ENCODE measurements at places on chromosomes 5 and 9.

- peak; percentile 59 for DNase-seq
Measured at GRCh38 chr5:105903069-105903468, 1767.7 kb downstream of the EFNA5 start.

GRCh38 chr9:138099803-138100598 is 222.4 kb downstream of the CACNA1B start:
- DNase-seq = no peak

- DNase-seq = no peak
Measured at GRCh38 chr9:17739736-17740135, 160.9 kb downstream of the SH3GL2 start.

DNA sequence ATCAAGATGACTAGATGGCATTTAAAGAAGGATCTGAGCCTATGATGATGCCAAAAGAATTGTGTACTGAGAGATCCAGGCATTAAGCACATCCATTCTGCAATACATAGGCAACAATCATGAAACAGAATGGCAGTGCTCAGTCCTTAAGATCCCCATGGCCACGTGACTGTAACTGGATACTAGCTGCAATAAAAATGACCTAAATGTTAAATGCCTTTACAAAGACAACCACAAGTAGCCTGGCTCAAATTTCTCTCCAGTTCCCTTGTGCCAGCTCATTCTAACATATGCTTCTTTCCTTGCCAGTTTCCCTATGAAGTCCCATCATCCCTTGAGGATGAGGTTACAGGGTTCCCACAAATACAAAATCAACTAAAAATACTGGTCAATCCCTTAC is 148.3 kb upstream of the GHR start:
- peak; percentile 2 for DNase-seq

GRCh38 chr9:136694163-136694871 is 7.1 kb upstream of the AGPAT2 start:
- peak; percentile 11 for DNase-seq

DNA sequence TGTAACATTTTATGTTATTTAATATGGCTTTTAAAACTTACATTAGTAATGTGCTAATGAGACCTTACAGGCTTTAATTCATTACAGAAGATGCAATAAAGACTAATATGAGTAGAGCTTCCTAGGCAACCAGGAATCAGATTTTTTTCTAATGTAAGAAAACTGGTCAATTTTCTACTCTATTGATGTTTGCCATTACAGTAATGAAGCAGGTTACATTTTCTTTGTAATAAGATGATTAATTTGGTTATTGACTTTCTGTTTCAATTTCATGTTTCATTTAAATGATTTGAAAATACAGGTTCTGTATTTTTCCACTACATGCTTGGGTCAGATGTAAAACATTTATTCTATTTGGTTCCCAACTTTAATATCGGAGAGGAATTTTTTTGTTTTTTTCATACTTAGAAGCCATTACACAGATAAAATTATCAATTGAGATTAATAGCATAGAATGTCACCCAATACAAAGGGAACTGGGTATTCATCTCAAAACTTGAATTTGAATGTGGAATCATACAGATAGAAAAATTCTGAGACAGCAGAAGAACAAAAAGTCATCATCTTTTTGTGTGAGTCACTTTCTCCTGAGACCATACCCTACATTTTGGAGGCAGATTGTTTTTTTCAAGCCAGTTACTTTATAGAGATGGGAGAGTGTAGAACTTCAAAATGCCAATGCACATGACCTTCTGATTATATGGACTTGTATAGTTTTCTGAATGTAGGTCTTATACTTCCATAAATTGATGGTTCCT is 133.6 kb upstream of the HMHB1 start:
- no peak for DNase-seq

GRCh38 chr9:131400627-131401026 is 6.7 kb downstream of the PRRC2B start:
- DNase-seq = no peak

DNA sequence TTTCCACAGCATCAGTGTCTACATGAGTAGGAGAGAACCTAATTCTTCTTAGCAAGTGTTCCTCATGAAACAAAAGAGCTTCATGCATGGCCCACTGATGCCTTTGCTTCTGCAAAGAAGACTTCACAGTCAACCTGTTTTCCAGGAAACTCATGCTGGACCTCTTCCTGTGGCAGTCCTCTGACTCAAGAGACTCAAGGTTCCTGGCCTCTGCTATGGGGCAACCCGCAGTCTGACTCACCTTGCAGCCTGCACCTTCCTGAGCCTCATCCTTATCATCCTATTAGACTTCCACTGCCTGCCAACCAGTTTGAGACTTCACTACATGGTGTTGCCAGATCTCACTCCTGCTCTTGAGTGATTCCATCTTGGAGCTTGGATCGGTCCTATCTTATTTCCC is 17.6 kb upstream of the AGGF1 start:
- DNase-seq = no peak

GRCh38 chr5:142697356-142698255 is 11.7 kb upstream of the FGF1 start:
- peak; percentile 74 for DNase-seq

GRCh38 chr9:36341936-36342577 is 58.0 kb downstream of the RNF38 start:
- peak; percentile 20 for DNase-seq

DNA sequence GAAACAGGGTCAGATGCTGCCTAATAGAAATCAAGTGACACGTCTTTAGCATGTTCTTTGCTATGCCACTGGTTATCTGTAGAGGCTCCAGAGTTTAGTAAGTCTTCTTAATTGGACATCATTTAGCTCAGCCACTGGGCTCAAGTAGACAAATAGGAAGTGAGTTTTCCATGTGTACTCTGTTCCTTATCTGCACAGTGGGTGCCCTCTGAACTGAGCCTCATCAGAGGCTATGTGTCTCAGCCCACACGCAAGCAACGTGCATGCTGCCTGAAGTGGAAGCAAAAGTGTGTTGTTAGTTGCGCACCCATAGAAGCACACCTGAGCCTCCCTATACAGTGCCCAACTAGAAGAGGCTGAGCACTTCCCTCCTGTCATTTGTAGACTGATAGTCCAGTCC is 134.7 kb downstream of the SEMA5A start:
- no peak for DNase-seq

GRCh38 chr9:89789922-89790510 is 185.2 kb downstream of the GADD45G start:
- DNase-seq = no peak

GRCh38 chr5:32283539-32284377 is 29.0 kb downstream of the MTMR12 start:
- peak; percentile 61 for DNase-seq

- peak; percentile 52 for DNase-seq
Measured at GRCh38 chr9:32431940-32432555, 47.6 kb downstream of the ACO1 start.

GRCh38 chr9:37348917-37349316 is 73.6 kb upstream of the GRHPR start:
- no peak for DNase-seq

DNA sequence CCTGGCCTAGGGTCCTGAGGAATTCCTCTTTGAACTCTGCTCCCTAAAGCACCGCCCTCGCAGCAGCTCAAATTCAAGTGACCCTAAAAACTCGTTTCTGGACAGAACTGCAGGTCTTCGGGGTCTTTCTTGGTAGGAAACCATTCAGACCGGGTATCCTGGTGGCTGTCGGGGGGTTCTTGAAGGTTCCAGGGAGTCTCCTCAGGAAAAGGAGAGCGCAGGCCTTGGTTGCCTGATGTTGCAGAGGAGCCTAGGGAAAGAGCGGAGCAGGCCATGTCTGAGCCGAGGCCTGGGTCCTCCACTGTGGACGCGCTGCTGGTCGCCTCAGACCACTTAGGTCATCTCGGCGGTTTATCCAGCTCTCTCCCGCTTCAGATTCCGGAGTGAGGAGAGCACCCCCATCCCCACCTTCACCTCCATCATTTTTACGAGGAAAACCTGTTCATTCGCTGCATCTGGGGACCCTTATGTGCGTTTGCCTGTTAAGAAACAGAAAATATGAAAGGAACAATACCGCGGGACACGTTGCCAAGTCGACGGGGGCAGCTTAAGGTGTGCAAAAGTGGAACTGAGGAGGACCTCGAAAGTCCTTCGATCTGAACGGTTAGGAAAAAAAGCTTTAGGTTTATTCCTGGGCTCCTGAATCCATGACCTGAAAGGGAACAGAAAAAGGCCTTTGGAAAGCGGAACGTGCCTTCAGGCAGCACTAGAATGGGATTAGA is 299.4 kb downstream of the PARP8 start:
- no peak for DNase-seq

- no peak for DNase-seq
Measured at GRCh38 chr9:100499460-100499859, 26.5 kb downstream of the TMEFF1 start.

DNA sequence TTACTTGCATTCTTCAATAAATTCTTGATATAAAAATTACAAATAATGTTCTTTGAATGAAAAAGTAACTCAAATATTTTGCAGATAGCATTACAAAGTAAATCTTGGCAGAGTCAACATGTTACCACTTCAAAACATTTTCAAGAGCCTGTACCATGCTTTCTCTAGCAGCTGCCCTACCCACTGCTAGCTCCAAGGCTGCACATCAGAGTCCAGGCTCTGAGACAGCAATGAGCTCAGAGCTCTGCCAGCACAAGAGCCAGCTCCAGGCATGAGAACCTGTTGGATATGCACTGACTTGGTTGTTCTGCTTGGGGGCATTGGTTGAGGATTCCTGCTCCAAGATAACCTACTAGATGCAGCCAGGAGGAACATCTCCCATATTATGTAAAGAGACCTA is 211.3 kb upstream of the HAPLN1 start:
- DNase-seq = no peak

Measured in fibroblast of skin of right biceps (primary cell).